ENCODE measurements at places on chromosomes 5 and 9. TPM values are rescaled to one million over a fixed set of nuclear protein-coding genes. Genes with fewer than 3 reads are reported as not detected.

GRCh38 chr9:82271106-82271561 lies 282.6 kb downstream of the SPATA31D1 start:
- no peak overlapping the region for H3K4me3 ChIP-seq
- no peaks in the 10 kb centered on the region for H3K4me1 ChIP-seq
- DNase-seq: no peak
- no peak overlapping the region for H3K27ac ChIP-seq
- no peaks in the 10 kb centered on the region for H3K27me3 ChIP-seq

GRCh38 chr5:112413611-112414010 lies 5.5 kb downstream of the EPB41L4A start:
- H3K27me3 ChIP-seq: no peaks in the 10 kb centered on the region
- no peak overlapping the region for H3K4me3 ChIP-seq
- peaks cover 55% of the 10 kb centered on the region for H3K4me1 ChIP-seq
- no peak for DNase-seq
- peaks cover 4% of the 10 kb centered on the region for H3K36me3 ChIP-seq
- no peak overlapping the region for H3K27ac ChIP-seq

GRCh38 chr5:30749971-30750370 lies 443.5 kb upstream of the CDH6 start:
- no peak overlapping the region for H3K27ac ChIP-seq
- no peak overlapping the region for H3K4me3 ChIP-seq
- DNase-seq: no peak
- H3K4me1 ChIP-seq: no peaks in the 10 kb centered on the region
- no peaks in the 10 kb centered on the region for H3K27me3 ChIP-seq

GRCh38 chr9:111066468-111066867 lies 28.2 kb upstream of the LPAR1 start:
- H3K27me3 ChIP-seq: peaks cover 9% of the 10 kb centered on the region
- H3K4me3 ChIP-seq: no peak overlapping the region
- no peak overlapping the region for H3K27ac ChIP-seq
- H3K4me1 ChIP-seq: no peaks in the 10 kb centered on the region

GRCh38 chr5:155050384-155051019 lies 36.9 kb downstream of the KIF4B start:
- H3K4me3 ChIP-seq: no peak overlapping the region
- no peak overlapping the region for H3K27ac ChIP-seq
- peaks cover 9% of the 10 kb centered on the region for H3K4me1 ChIP-seq
- no peaks in the 10 kb centered on the region for H3K36me3 ChIP-seq

LCN6 gene
- not detected for total RNA-seq

ZDHHC11 gene
- 47.6 TPM for total RNA-seq

KCNV2 gene
- total RNA-seq: not detected

GRXCR2 gene
- total RNA-seq: not detected

AUH gene
- total RNA-seq: 24.9 TPM

Data from progenitor cell of endocrine pancreas (in vitro differentiated cells).